Muscle of back (tissue), 13 donors: ENCODE measurements at places on chromosomes 12 and 14. TPM values are rescaled to one million over a fixed set of nuclear protein-coding genes. Genes with fewer than 3 reads are reported as not detected.
A peak's percentile ranks its signal among the peaks of the same experiment; 100 is the strongest.

The LRIG3 gene
- 35.8 TPM for polyA plus RNA-seq

GRCh38 chr14:94224040-94224439, 49.9 kb downstream of the PPP4R4 start:
- no peak for DNase-seq

The NDRG2 gene
- polyA plus RNA-seq = 146 TPM

DNA sequence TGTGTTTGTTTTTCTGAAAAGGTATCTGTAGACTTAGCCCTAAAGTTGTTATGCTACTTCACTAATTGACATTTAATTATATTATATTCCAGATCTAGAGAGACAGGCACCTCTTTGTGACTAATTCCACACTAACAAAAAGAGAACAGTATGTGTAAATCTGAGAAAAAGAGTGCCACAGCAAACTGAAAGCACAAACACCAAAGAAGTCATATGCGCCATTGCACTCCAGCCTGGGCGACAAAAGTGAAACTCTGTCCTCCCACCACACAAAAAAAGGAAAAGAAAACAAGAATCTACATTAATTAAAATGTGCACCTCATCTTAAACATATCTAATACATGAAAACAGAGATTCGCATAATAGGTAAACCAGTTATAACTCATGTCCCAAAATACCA, 4.4 kb upstream of the CSRNP2 start:
- no peak for DNase-seq

The SLCO1B1 gene
- not detected for polyA plus RNA-seq

The FAM222A gene
- 8.1 TPM for polyA plus RNA-seq

DNA sequence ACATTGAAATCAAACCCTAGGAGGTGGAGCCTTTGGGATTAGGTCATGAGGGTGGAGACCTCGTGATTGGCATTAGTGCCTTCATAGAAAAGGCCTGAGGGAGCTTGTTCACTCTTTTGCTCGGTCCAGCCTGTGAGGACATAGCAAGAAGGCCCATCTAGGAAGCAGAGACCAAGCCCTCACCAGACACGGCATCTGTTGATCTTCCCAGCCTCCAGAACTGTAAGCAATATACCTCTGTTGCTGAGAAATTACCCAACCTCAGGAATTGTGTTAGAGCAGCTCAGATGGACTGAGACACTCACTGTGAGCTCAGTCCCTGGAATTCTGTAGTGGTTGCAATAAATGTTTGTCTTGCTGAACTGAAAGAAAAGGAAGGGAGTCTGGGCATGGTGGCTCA, 116.2 kb upstream of the MAP1LC3B2 start:
- no peak for DNase-seq

DNA sequence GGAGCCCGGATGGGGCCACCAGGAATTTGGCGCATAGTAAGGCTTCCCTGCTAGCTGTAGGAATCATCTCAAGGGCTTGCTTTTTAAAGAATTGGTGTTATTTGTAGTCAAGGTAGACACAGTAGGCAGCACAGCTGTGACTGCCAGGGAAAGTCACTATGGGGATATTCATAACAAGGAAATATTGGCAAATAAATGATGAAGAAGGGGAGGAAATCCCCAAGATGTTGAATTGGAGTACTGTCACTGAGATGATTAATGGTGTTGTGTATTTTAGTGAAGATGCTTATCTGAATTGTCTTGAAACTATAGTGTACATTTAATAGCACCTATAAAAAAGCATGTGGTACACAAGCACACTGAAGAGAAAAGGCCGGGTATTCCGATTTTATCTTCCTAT, 118.9 kb downstream of the NPAS3 start:
- DNase-seq = no peak

The LRCOL1 gene
- polyA plus RNA-seq = 0.37 TPM

DNA sequence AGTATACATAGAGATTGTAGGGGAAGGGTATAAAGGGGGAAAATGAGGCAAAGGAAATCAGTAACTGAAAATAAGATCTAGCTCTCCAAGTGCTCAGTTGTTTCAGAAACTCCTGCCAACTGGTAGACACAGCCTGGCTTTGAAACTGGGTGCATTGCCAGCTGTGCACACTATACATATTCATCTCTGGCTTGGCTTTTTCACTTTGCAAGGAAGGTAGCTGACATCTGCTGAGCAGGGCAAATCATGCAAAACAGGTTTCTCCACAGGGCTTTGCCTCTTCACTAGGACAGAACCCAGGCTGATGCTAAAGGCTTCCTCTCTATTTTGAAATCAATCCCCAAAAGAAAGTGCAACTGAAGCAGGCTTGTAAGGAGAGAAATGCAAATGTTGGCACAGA, 101.5 kb downstream of the HELB start:
- DNase-seq = no peak

DNA sequence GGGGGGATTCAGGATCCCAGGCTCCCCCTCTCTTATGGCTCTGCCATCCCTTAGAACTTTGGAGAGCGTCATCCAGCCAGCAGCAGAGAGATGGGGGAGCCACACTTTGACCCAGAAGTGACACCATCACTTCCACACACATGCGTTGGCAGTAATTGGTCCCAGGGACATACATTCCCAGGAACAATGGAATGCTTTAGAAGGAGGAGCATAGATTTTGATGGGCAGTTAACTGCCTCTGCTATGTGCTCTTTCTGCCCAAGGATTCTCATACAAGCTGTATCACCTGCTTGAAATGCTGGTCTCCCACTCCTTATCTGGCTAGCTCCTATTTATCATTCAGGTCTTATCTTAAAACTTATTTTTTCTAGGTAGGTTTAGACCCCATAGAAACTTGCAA, 109.0 kb upstream of the RPH3A start:
- no peak for DNase-seq

GRCh38 chr12:3646561-3647241, 106.2 kb downstream of the CRACR2A start:
- DNase-seq = no peak

The CLEC4E gene
- polyA plus RNA-seq = 0.14 TPM

DNA sequence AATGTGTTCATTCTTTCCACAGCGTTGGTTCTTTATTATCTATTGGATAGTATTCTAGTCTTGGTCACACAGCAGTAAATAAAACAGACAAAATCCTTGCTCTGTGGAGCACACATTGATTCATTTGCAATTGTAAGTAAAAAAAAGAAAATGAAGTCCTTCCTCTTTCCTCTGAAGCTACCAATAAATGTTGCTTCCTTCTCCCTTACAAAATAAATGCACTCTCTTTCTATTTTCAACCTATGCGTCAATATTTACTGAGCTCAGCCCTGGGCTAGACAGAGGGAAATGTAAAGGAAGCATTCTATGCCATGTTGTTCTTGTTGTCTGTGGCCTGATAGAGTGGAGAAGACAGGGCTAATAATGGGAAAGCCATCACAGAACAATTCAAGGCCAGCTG, 2.9 kb downstream of the ABHD12B start:
- no peak for DNase-seq

The TAS2R14 gene
- polyA plus RNA-seq = 4.7 TPM

The LGALS3 gene
- polyA plus RNA-seq = 36.4 TPM

The KRT86 gene
- polyA plus RNA-seq = 0.23 TPM

The IL23A gene
- 0.78 TPM for polyA plus RNA-seq

- no peak for DNase-seq
Observed at GRCh38 chr12:479161-479560, 19.4 kb downstream of the B4GALNT3 start.

GRCh38 chr14:68535404-68536017, 257.4 kb downstream of the ZFP36L1 start:
- DNase-seq = peak; percentile 89

DNA sequence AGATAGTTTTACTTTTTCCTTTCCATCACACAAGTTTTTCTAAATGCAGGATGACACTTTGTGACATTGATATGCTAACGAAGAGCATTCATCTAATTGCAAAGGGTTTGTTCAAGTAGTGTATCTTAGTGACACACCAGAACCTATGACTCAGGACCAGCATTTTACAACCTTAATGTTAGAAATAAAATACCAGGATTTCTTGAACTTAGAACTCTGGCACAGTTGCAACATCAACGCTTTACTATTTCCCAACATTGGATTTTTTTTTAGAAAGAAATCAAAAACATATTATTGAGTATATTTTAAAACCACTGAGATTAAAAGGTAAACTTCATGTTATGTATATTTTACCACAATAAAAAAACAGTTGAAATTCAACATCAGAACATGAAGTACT, 17.9 kb upstream of the PLEKHG6 start:
- no peak for DNase-seq

DNA sequence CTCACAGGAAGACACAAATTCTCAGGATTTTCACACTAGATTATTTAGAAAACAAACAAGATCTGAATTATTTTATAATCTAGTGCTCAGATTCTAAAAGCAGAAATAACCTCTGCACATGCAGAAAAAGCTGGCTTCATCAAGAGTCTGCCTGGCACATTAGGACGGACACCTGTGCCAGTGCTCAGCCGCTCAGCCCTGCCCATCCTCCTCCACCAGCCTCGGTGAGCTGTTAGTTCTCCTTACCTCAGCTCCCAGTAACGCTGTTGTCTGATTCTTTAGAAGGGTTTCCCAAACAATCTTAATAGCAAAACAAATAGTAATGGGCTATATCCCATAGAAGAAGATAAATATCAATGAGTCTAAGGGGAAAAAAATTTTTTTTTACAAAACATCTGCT, 27.7 kb downstream of the DUSP16 start:
- no peak for DNase-seq

The CFAP73 gene
- not detected for polyA plus RNA-seq

DNA sequence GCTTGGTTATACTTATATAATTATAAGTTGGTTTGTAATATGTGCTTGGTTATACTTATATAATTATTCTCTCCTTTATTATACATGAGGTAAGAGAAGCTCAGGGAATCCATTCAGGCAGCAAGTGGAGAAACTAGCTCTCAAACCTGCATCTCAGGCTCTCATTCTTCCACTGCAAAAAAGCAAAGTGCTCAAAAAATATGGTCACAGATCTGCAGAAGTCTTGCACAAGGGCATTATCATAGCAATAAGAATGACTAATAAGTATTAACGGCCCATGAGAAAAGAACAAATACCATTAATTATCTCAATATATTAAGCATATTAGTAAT, 476 bp upstream of the TRAFD1 start:
- DNase-seq = no peak

The DEGS2 gene
- polyA plus RNA-seq = 1.2 TPM

The ABCD2 gene
- 0.14 TPM for polyA plus RNA-seq

DNA sequence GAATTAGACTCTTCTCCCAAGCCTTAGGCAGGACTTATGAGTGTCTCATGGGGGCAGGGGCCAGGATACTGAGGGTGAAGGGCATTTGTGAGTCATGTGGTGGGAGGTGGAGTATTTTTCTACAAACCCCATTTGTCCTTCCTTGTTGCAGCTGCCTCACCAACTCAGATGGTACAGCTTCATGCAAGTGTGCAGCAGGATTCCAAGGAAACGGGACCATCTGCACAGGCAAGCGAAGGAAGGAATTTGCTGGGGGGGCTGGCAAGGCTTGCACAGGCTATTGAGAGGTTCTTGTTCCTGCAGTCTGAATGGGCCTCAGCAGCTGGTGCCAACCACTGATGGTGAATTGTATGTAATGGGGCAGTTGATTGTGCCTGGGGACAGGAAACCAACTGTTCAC, 125.1 kb downstream of the STAB2 start:
- DNase-seq = peak; percentile 8

- DNase-seq = peak; percentile 62
Observed at GRCh38 chr12:122834921-122835749, at the start of gene HIP1R. Gene HIP1R (plus strand): TSS chr12:122835457. CDS start chr12:122835551, 94 bp downstream.

The PRPH gene
- polyA plus RNA-seq = 1.2 TPM

The ADGRD1 gene
- 14.3 TPM for polyA plus RNA-seq

The C12orf56 gene
- 2.3 TPM for polyA plus RNA-seq

DNA sequence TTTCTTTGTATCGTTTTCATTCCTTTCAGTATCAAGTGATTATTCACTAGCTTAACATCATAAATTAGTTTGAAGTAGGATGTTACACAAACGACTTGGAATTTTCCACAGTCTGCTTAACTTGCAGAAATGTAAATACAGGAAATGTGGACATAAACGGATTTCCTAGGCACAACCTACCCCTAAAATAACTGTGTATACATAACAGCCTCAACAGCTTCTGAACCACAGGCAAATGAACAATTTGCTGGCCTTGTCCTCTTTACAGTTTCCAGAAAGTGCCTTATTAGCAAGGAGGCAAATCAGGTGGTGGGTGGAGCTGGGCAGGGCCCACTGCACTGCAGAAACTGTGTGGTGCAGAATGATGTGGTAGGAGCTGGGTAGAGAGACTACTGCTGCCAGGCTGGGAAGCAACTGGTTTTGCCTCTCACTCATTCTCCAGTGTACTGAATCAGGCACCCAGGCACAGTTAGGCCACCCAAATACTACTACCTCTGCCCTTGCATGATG, 14.1 kb downstream of the DRAM1 start:
- peak; percentile 43 for DNase-seq

The ESYT1 gene
- polyA plus RNA-seq = 71.5 TPM

- no peak for DNase-seq
Observed at GRCh38 chr12:123815968-123816367, 53.9 kb downstream of the DNAH10 start.

GRCh38 chr14:82445810-82446570, 912.3 kb upstream of the SEL1L start:
- DNase-seq = peak; percentile 5
